Regular cardiac myocyte (primary cell): ENCODE measurements at places on chromosomes 2 and 18. TPM values are rescaled to one million over a fixed set of nuclear protein-coding genes. Genes with fewer than 3 reads are reported as not detected.

Gene SEMA4F
- 8.1 and 12.4 TPM in 2 replicates for total RNA-seq

Gene SP140
- 0.77 TPM in 1 of 2 replicates, not detected in the other for total RNA-seq

Gene SUPT7L
- 15.3 and 33.3 TPM in 2 replicates for total RNA-seq

Gene DAPL1
- total RNA-seq, result not detected in 2 replicates

Gene ALLC
- total RNA-seq, result under 0.01 TPM in 1 of 2 replicates, not detected in the other

Gene RNF149
- total RNA-seq, result 42.2 and 63.7 TPM in 2 replicates

Gene RFX8
- 5.6 and 6.7 TPM in 2 replicates for total RNA-seq

Gene PLCD4
- 2.3 and 3.1 TPM in 2 replicates for total RNA-seq

Gene GKN2
- not detected in 2 replicates for total RNA-seq

Gene TUBB8B
- total RNA-seq, result not detected in 2 replicates

Gene TOGARAM2
- total RNA-seq, result not detected in 2 replicates

Gene SLC14A1
- 29.5 and 32.1 TPM in 2 replicates for total RNA-seq

Gene TMEM198
- total RNA-seq, result 0.96 and 2.0 TPM in 2 replicates

Gene TMEM247
- not detected in 2 replicates for total RNA-seq

Gene ZNF804A
- under 0.01 and 0.38 TPM in 2 replicates for total RNA-seq
